Stimulated activated CD8-positive, alpha-beta memory T cell treated with anti-CD3 and anti-CD28 coated beads, Interleukin-7, amount 100 ng/mL, for 1 hour (primary cell): ENCODE measurements at places on chromosomes 16 and 17.

DNA sequence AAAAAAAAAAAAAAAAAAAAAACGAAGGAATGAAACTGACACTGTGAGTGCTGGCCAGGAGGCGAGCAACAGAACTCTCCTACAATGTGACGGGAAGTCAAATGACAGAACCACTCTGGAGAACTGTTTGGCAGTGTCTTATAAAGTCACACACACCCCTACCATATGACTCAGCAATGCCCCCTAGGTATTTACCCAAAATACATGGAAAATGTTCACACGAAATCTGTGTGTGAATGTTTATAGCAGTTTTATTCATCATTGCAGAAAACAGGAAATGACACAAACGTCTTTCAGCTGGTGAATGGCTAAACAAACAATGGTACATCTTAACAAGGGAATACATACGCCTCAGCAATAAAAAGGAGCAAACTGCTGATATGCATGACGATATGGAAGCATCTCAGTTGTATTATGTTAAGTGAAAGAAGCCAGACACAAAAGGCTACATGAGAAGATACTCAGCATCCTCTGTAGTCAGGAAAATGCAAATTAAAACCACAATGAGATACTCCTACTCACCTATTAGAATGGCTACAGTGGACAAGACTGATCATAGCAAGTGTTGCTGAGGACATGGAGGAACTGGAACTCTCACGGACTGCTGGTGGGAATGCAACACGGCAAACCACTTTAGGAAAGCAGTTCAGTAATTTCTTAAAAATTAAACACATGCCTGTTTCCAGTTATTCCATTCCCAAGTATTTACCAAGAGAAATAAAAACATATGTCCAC lies 74.7 kb downstream of the TBC1D16 start:
- DNase-seq = no peak

DNA sequence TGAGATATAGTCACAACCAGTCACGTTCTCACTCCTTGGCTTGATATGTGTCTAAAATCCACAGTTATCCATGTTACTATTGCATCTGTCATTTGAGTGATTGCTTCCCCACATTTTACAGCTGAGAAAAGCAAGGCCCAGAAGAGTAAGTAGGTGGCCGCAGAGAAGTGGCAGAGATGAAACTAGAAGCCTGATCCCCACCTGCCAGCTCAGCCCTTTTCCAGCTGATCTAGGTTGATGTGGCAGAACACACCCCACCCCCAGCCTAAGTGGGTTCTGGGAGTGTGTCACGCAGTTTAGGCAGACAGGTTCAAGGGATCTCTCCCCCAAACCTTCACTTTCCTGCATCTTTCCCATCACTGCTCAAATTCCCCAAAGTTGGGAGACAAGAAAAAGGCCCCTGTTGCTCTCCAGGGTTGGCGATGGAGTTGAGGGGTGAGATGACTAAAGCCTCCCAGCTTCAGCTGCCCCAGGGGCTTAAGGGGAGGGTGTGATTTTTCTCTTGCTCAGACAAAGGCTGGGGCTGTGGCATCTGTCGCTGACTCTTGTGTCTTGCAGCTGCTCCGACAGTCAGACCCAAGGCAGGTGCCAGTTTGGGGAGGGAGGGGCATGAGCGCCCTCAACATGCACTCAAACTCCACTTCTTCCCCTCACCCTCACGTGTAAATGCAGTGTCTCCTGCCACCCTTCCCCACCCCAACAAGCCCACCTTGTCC lies 48.9 kb upstream of the LHX1 start:
- no peak for DNase-seq

- no peak for DNase-seq
Measured at GRCh38 chr16:47611848-47612493, 150.8 kb downstream of the PHKB start.

DNA sequence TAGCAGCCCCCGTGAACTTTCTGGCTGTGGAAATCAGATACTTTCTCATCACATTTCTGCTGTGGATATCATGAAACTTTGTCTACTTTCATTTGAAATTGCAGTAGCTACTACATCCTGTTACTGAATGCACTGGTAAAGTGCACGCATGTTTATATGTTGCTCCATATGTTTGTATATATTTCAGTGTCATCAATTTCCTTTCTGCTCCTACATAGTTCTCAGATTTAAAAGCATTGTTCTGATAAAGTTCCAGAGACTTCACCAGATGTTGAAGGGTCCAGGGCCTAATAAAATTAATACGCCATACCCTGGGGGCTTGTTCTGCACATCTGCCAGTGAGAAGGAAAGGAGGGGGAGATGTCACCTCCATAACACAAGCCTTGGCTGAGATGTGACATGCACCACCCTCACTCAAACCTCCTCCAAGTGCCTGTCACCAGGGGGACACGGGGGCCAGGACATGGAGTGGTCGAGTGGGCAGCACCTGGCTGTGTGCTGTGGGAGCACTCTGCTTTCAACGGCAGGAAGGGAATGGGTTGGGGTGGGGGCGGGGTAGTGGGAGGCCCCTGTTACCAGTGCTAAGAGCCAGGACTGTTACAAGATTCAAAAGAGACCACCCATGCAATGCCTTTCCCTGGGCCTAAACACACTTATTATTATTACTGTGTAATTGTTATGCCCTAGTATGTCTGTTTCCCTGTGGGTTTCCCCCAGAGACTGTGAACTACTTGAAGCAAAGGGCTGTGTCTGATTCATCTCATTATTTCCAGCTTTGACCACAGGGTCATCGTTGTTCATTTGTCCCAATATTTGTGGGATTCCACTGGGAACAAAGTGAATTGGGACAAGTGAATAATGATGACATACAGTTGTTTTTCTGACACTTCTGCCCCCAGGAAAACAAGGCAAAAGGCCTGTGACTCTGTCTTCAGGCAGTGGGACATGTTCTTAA lies 193.4 kb downstream of the FOXL1 start:
- DNase-seq = no peak

- no peak for DNase-seq
Measured at GRCh38 chr16:80260906-80261311, 279.9 kb upstream of the DYNLRB2 start.
